HFF-Myc (cell line): ENCODE measurements at places on chromosomes 11 and 22.
A peak's percentile ranks its signal among the peaks of the same experiment; 100 is the strongest.

- DNase-seq, result no peak
Measured at GRCh38 chr11:118851970-118852369, 31.7 kb upstream of the CXCR5 start.

DNA sequence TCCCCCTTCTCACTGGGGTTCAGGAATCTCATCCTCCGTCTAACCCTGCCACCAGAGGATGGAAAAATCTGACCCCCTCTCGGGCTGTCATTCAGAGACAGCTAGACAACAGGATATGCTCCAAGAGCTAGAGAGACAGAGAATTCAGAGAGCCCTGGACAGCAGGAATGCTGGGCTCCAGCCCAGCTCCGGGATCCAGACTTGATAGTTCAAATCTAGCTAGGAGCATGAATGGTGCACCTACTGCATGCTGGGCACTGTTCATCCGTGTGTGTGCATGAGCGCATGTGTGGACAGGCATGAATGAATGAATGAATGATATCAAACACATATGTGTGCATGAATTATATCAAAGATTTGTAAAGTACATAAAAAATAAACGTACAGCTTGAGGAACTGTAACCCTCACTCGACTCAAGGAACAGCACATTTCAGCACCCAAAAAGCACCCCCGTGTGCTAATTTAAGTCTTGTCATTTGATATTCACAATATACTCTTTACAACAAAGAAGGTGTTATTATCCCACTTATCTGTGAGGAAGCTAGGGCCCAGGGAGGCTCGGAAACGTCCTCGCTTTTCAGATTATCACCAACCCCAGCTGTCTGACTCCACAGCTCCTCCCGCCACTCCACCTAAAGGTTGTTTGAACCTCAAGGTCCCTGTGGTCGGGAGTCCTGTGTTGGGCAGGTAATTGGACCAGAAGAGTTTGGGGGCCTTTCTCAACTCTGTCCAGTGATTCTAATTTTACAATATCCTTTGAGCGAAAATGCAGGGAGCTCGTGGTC is 640 bp upstream of the VSIG10L2 start:
- no peak for DNase-seq

DNA sequence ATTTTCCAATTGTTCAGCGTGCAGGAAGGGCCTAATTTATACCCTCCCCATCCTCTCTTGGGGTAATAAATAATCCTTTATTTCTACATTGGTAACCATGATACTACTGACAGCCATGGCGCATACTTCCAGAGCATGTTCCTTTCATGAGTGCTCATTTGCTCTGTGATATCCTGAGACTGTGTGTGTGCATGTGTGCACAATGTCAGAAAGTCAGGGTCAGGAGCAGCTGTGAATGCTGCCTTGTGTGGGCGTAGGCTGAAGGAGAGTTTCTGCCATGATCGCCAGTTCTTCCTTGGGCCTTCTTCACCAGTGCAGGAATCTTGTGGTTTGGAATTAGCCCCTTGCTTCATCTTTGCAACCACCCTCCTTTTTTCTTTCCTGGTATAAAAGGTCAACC is 10.2 kb downstream of the TUBA8 start:
- DNase-seq, result no peak

GRCh38 chr22:31836010-31836409 is 82.2 kb downstream of the DEPDC5 start:
- DNase-seq, result no peak

- DNase-seq, result peak; percentile 20
Measured at GRCh38 chr11:75867778-75868374, 52.9 kb downstream of the UVRAG start.

DNA sequence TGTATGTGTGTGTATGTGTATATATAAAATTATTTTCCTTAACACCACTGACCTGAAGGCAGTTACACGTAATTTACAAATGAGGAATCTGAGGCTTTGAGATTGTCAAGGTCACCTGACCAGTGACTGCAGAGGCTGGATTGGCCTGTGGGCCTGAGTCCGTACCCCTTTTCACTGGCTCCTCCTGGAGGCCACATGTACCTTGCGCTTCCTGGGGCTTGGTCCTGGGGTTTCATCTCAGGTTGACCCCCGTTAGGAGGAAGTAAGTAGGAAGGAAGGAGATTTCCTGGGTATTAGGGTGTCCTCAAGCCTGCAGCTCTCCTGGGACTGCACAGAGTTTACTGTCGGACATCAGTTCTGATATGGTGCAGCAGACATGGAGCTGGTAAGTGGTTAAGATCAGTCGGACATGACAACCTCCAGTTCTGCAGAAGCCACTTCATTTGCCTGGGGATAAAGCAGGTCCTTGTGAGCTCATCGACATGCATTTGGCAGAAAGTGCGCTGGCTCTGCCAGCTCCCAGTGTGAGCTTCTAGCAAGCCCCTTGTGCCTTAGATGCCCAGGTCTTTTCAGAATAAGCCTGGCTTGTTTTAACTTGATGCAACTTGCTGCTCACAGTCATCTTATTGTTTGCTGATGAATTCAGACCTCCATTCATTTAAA is 36.6 kb downstream of the ST3GAL4 start:
- no peak for DNase-seq

GRCh38 chr11:34454308-34455032 is 15.7 kb downstream of the CAT start:
- DNase-seq, result no peak

GRCh38 chr11:133219543-133219942 is 312.8 kb downstream of the OPCML start:
- DNase-seq, result no peak

DNA sequence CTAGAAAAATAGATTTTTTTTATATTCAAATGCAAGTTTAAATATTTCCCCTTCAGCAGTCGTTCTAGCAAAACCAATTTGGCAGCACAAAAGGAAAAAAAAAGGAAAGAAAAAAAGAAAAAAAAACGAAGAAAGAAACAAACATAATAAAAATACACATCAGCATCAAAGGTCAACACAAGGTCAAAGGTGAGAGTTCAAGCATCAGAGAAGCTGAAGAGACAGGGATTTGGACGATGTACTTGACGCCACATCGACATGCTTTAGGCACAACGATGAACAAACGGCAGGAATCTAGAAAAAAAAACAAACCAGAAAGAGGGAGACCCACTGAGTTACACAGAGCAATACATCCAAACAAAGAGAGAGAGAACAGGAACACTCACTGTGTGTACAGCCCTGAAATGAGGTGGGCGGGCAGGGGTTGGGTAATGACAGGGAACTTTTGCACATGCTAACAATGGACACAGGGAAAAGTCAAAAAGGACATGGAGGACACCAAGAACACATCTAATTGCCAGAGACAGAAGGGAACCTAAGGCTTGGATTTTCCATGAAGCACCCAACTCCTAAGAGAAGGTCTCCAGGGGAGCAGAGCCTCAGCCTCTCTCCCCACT is 19.8 kb upstream of the RAPSN start:
- no peak for DNase-seq

- DNase-seq, result no peak
Measured at GRCh38 chr22:38298312-38299005, 18.8 kb downstream of the CSNK1E start.

- DNase-seq, result no peak
Measured at GRCh38 chr11:118434553-118435289, 1.6 kb upstream of the KMT2A start.

DNA sequence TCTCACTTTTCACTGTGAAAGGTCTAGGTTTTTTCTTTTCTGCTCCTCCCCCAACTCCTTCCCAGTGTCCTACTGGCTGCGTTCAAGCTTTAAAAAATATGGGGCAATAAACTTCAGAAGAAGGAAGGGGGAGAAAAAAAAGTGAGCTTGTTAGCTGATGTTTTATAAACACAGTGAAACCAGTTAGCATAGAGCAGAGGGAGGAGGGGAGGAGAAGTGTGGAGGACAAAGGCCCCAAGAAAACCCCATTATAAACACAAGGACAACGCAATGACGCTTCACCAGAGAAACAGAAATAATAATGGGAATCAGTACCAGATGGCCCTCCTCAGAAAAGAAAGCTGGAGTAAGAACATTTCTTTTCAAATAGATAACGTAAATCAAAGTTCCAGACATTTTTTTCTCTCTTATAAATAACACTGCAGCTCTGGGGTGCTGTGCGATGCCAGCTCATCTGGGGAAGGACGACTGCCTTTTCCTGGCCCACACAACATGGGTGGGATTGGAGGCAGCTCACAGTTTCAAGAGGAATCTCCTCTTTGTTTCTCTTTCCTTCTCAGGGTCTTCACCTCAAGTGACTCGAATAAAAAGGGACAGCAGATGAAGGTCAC is 235.4 kb upstream of the NARS2 start:
- peak; percentile 78 for DNase-seq

- DNase-seq, result no peak
Measured at GRCh38 chr11:84829162-84829561, 798.0 kb downstream of the DLG2 start.
